H54 (cell line): ENCODE measurements at places on chromosomes 2 and 18.

GRCh38 chr2:145753966-145754365 is 1234.0 kb upstream of the ZEB2 start:
- DNase-seq: no peak

GRCh38 chr18:30177056-30177455 is 865.5 kb downstream of the DSC3 start:
- no peak for DNase-seq

- no peak for DNase-seq
Measured at GRCh38 chr2:54227798-54228197, 28.2 kb downstream of the TSPYL6 start.

DNA sequence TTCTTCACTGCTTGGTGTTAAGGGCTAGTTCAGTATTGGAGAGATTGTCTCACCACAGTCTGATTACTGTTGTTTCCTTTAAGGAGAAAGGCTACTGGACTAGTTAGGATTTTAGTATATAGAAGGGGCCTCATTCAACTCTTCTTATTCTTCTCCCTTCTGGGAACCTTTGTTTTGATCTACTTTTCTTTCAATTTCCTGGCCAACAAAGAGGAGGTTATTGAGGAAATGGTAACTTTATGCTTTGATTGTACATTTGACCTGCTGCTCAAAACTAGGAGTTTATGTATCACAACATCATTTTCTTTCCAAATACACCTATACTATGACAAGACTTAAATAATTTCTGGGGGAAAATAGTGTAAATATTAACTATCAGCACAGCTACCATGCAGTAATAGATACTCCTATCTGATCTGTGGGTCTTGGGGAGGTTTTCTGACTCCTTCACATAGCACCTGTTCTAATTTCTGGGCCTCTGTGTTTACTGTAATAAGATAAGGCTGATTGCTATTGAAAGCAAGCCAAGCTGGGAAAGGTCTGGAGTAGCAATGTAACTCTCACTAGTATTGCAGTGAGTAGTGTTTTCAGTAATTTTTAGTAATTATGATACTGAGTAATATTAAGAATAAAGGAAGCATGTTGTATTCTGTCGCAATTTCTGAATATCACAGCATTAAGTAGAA is 395.3 kb downstream of the NUP35 start:
- no peak for DNase-seq

GRCh38 chr2:70145144-70145490 is 45.7 kb downstream of the C2orf42 start:
- DNase-seq: no peak

DNA sequence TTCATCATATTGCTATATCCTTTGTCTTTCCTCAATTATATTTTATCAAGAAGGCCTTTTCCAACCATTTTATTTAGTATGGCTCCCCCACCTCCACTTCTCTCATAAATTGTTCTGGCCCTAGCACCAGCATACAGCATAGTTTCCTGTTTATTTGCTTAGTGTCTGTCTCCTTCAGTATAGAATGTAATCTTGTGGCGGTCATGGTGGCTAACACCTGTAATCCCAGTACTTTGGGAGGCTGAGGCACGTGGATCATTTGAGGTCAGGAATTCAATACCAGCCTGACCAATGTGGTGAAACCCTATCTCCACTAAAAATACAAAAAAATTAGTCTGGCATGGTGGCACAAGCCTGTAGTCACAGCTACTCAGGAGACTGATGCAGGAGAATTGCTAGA is 39.6 kb upstream of the CLASP1 start:
- DNase-seq: no peak

DNA sequence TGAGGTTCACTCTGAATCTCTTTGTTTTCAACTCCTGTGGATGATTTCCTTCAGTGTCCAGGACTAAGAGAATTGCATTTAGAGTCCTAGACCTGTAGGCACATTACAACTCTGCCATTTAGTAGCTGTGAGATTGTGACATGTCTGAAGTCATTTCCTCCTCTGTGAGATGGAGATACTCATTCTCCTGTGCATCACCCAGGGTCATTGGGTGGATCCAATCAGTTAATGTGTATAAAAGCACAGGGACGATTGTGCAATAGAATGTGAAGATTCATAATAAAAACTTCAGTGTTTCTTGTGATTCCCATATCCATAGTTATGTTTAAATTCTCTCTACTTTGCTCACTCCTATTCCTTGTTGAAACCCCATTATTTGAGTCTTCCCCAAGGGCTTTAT is 113.6 kb downstream of the DIS3L2 start:
- DNase-seq: no peak

DNA sequence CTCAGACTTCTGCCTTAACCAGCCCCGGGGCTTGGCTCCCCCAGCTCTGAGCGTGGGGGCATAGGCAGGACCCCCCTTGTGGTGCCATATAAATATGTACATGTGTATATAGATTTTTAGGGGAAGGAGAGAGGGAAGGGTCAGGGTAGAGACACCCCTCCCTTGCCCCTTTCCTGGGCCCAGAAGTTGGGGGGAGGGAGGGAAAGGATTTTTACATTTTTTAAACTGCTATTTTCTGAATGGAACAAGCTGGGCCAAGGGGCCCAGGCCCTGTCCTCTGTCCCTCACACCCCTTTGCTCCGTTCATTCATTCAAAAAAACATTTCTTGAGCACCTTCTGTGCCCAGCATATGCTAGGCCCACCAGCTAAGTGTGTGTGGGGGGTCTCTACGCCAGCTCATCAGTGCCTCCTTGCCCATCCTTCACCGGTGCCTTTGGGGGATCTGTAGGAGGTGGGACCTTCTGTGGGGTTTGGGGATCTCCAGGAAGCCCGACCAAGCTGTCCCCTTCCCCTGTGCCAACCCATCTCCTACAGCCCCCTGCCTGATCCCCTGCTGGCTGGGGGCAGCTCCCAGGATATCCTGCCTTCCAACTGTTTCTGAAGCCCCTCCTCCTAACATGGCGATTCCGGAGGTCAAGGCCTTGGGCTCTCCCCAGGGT is 5.5 kb downstream of the CTDSP1 start:
- DNase-seq: no peak

GRCh38 chr18:45110577-45111501 is 430.2 kb downstream of the SETBP1 start:
- no peak for DNase-seq

DNA sequence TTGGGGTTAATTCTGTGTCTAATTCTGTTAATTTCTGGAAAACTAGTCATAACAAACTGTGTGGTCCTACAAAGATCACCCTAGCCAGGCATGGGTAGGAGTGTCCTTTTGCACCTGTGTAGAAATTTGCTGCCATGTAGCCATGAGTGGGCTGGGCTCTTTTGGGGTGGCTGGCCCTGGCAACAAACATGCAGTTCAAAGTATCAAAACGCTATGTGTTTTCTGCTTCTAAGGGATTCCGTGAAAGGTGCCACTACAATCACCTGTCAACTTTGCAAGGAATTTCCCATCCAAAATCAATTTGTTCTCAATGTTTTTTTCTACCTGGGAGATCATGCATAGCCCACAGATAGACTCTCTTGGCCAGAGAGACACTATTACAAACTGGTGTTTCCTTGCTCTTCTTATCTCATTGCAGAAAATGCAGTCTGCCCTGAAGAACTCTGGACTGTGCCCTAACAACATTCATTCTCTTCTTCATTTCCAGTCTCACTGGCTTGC is 537.7 kb upstream of the ID2 start:
- DNase-seq: no peak

DNA sequence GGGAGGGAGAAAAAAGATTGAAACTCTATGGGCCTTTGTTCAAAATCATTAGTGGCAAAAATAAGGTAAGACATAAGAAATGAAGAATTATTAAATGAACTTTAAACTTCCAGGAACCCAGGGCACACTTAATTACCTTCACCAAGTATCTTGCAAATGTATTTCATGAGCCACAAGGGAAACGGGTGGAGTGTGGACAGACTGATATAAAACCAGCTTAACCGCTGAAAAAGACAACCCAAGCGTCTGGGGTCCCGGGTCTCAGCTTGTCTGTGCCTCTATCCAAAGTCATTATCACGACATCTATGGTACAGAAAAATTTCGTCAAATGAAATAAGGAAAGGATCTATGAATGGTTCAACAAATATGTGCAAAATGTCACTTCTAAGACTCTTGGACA is 13.9 kb upstream of the MBOAT2 start:
- no peak for DNase-seq

- DNase-seq: no peak
Measured at GRCh38 chr18:13680612-13681011, 45.7 kb downstream of the FAM210A start.

DNA sequence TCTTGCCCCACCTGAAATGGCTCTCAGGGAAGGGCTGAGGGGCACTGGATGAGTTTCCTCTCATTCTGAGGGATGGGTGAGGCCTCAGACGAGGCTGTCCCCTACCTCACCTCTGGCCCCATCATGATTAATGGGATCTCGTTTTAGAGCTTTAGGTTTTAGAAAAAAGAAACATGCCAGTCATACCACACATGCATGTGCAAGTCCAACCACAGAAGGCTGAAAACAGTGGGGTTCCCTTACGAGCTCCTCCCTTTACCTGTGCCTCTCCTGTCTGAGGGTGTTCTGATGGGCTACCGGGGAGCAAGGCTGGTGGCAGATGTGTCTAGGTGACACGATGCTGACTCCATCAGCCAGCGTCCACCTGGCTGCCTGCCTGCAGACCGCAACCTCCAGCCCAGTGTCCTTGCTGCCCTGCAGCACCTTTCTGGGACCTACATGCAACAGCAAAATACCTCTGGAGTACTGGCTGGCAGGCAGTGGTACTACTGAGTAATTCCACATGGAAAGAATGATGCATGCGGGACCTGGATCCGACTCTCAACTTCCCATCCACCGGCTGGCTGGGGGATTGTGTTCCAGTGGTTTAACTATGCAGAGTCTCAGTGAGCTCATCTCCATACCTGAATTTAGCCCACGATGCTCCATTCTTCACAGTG is 9.1 kb upstream of the LYPD6B start:
- no peak for DNase-seq

GRCh38 chr2:62808554-62808953 is 103.0 kb downstream of the EHBP1 start:
- no peak for DNase-seq

GRCh38 chr2:109715313-109715805 is 78.7 kb upstream of the RGPD5 start:
- DNase-seq: no peak

DNA sequence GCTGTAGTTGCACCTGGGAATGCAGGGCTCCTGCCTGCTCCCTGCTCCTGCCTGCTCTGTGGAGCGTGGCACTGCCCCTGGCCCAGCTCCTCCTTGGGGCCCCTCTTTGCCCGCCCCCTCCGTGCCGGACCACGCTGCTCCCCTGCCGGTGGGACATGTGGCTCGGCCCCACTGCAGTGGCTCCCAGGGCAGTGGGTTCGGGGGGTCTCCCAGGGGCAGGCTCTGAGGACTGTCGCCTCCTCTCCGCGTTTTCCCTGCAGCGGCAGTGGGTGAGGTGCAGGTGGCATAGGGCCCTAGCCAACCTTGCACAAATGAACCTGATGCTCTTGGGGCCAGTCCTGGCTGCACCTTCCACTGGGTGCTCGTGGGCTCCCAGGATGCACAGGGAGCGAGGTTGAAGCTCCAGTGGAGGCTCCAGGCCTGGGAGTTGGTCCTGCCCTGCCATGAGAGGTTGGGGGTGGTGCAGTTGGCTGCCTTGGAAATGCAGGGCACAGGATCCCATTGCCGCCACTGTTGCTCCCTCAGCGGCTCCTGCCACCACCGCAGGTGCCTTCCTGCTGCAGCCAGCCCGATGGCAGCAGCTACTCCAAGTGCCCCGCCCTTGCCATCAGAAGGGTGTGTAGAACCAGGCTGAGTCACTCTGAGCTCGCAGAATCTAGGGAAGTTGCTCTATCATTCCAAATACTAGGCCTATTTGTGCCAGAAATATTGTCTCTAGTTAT is 313.1 kb upstream of the SYT4 start:
- DNase-seq: no peak

GRCh38 chr18:51867767-51868166 is 472.2 kb upstream of the DCC start:
- no peak for DNase-seq

GRCh38 chr2:21658907-21659477 is 535.2 kb downstream of the TDRD15 start:
- DNase-seq: no peak

DNA sequence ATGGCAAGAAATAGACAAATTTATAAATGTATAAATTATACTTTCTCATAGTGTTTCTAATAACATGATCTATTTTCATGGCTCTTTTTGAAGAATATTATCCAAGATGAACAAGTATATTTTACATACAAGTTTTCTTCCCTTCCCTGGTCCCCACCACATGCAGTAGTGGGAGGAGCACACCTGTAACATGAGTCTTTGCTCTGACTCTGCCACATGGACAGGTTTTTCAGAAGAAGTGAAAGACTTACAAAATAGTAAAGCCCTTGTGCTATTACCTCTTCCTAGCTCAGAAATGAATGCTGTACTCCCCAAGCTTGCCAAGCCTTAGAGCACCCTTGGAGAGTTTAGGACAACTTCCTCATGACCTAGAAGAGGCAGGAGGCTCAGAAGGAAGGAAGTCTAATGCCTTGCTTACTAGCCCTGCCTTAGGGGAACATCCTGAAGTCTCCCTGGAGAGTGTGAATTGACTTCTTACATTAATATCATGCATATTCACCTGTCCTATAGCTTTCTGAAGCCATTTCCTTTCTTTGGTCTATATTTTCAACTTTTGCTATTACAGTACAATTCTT is 18.4 kb downstream of the MXD1 start:
- no peak for DNase-seq

GRCh38 chr2:120749506-120750431 is 14.1 kb downstream of the GLI2 start:
- DNase-seq: no peak

- DNase-seq: no peak
Measured at GRCh38 chr2:64666810-64667438, 13.2 kb upstream of the SERTAD2 start.

GRCh38 chr2:118845005-118845521 is 2.4 kb downstream of the EN1 start:
- DNase-seq: no peak

GRCh38 chr2:218002845-218003180 is at the start of gene TNS1:
TNS1 (minus strand) TSS chr2:218002995; CDS start chr2:218002872, 123 bp downstream.
- DNase-seq: no peak

DNA sequence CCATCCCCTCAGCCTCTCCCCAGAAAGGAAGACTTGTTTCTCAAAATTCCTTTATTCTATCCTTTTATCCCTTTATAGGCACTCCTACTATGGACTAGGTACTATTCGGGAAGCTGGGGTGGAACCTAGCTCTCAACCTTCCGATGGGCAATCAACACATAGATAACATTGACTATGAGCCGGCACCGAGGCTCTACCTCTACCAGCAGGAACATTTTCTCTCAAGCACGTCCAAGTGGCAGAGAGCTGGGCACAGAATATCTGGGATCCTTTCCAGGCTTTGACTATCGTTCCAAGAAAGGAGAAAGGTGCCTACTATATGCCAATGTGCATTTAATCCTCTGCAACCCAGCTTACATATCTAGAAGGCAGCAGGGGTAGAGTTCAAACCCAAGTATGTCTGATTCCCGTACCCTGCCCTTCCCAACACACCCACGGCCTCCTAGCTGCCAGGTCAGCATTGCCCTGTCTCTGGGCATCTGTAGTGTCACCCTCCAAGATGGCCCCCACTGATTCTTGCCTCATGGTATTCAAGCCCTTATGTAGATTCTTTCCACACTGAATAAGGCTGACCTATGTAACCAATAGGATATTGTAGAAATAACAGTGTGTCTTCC is 28.3 kb downstream of the TNS1 start:
- DNase-seq: no peak
